HT-29 (cell line): ENCODE measurements at places on chromosomes 12 and 14. TPM values are rescaled to one million over a fixed set of nuclear protein-coding genes. Genes with fewer than 3 reads are reported as not detected.

PRKD1 gene
- not detected in 2 replicates for total RNA-seq

RPL10L gene
- not detected in 2 replicates for total RNA-seq

GRCh38 chr14:102606296-102606695 is 13.8 kb downstream of the RCOR1 start:
- no peak for DNase-seq

DNA sequence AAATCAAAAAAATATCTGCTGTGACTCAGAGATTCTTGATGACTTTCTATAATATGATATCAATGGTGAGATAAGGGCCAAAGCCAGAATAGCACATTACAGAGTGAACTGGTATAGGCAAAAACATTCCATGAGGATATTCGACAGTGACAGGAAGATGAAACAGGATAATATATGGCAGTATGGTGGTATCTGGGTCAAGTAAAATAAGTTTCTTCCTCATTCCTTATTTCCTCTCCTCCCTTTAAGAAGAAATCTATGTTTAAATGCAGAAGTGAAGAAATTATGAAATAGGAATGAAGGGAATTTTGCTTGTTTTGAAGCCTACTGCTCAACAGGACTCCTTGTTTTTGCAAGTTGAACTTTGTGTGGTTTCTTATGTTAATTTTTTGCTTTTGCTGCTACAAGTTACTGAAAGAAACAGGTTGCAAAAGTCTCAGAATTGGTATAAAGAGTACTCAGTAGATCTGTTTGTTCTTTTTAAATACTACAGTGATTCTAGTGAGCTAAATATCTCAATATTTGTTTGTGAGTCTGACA is 7.0 kb downstream of the ACSS3 start:
- DNase-seq, result no peak
